ENCODE measurements at places on chromosomes 12 and 14. TPM values are rescaled to one million over a fixed set of nuclear protein-coding genes. Genes with fewer than 3 reads are reported as not detected.

Gene NTS
- total RNA-seq, result under 0.01 TPM

Gene A2M
- total RNA-seq, result 20.9 TPM

Gene CLMN
- 0.43 TPM for total RNA-seq

Gene TSHR
- total RNA-seq, result not detected

Gene POMT2
- 18.1 TPM for total RNA-seq

Gene IL22
- not detected for total RNA-seq

Gene SLC17A8
- total RNA-seq, result not detected

Gene GLS2
- total RNA-seq, result not detected

Gene IQSEC3
- total RNA-seq, result under 0.01 TPM

Gene DDX51
- 11.3 TPM for total RNA-seq

Gene TESPA1
- not detected for total RNA-seq

Gene KRT7
- 36.7 TPM for total RNA-seq

Gene SERPINA12
- not detected for total RNA-seq

Gene CLEC4D
- total RNA-seq, result not detected

Gene MRPL52
- total RNA-seq, result 82.5 TPM

Gene COA8
- 22.9 TPM for total RNA-seq

Gene PLXNC1
- 0.97 TPM for total RNA-seq

Gene AHSA1
- total RNA-seq, result 88.9 TPM

Gene TNFAIP2
- 122 TPM for total RNA-seq

Gene CPNE6
- not detected for total RNA-seq

Gene ERP27
- not detected for total RNA-seq

Gene TMEM179
- total RNA-seq, result not detected

Gene GYS2
- total RNA-seq, result not detected

Gene AGAP2
- total RNA-seq, result 0.43 TPM

Gene CATSPERB
- not detected for total RNA-seq

Gene PRB2
- not detected for total RNA-seq

Gene PPP1R36
- 3.5 TPM for total RNA-seq

Gene GARIN6
- not detected for total RNA-seq

Gene SALL2
- total RNA-seq, result 3.9 TPM

Gene KLRG1
- 0.43 TPM for total RNA-seq

Gene CINP
- total RNA-seq, result 51.8 TPM

Gene FIGNL2
- total RNA-seq, result 0.32 TPM

Gene COCH
- 9.0 TPM for total RNA-seq

Gene SLC10A1
- not detected for total RNA-seq

Gene BAZ1A
- total RNA-seq, result 49.2 TPM

Gene OVCH1
- total RNA-seq, result under 0.01 TPM

Gene KRT73
- not detected for total RNA-seq

Gene WSCD2
- total RNA-seq, result under 0.01 TPM

Gene DENND5B
- 11.6 TPM for total RNA-seq

Gene SLC2A14
- total RNA-seq, result 0.32 TPM

Gene C14orf132
- total RNA-seq, result 20.6 TPM

Gene MGP
- total RNA-seq, result 10.6 TPM

Gene CCDC177
- total RNA-seq, result not detected

Gene PRDM4
- total RNA-seq, result 28.9 TPM

Gene TBX3
- 114 TPM for total RNA-seq

Gene PROX2
- under 0.01 TPM for total RNA-seq

Gene SIX1
- total RNA-seq, result under 0.01 TPM

Gene BEGAIN
- total RNA-seq, result not detected

Gene ACOT6
- under 0.01 TPM for total RNA-seq

Gene DNAI7
- not detected for total RNA-seq

Gene ZNF605
- 14.2 TPM for total RNA-seq

Gene SAMD15
- total RNA-seq, result 1.3 TPM

Gene C12orf56
- total RNA-seq, result 0.86 TPM

Gene PLEKHG7
- total RNA-seq, result not detected

Gene DDN
- total RNA-seq, result under 0.01 TPM

Gene B4GALNT1
- total RNA-seq, result 5.2 TPM

Gene CMA1
- total RNA-seq, result not detected

Data from fibroblast of villous mesenchyme (primary cell).